Esophagus squamous epithelium (tissue), 5 donors: ENCODE measurements at places on chromosomes 12 and 14.

DNA sequence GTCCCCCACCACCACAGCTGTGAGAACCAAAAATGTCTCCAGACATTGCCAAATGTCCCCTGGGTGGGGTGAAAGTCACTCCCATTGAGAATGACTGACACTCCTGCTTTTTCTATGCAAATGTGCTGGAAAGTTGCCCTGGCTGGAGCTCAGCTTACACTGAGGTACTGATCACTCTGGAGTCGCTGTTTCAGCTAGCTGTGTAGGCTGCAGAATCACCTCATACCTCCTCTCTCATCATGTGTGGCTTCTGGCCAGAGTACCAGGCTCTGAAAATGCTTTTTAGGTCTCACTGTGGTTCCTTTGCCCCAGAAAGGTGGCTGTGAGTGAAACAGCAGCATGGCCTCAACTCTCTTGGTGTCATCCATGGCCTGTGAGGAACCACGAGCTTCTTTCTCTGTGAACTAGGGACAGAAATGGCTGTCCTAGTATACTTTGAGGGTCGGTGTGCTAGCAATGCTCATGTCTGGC is 414.4 kb downstream of the DPF3 start:
- no peak for DNase-seq

DNA sequence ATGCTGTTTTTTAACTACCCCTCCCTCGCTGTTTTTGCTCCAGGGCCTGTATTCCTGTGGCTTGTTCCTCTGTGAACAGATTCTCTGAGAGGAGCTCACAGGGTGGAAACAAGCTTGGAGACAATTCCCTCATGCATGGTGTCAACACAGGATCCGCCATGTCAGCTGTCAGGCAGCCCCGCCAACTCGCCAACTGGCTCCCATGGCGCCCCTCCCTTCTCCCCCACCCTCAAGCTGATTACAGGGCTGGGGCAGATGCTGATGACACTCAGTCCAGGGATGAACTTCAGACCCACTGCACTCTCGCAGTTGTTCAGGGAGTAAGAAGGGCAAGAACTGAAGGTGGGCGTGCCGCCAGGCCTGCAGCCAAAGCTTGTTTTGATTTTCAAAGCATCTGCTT is 229.9 kb downstream of the NTF3 start:
- DNase-seq, result no peak

DNA sequence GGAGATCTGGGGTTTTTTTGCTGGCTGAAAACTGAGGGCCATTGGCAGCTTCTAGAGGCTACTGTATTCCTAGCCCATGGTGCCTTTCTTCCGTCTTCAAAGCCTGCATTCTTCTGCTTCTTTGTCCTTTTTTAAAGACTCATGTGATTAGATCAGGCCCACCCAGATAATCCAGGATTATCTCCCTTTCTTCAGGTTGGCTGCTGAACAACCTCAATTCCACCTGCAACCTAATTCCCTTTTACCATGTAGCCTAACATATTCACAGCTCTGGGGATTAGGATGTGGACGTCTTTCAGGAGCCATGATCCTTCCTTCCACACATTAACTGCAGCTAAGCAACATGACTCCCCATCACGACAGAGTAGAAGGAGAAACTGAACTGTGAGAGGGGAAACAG is 985.5 kb downstream of the DIO2 start:
- no peak for DNase-seq

- no peak for DNase-seq
These were observed 100.2 kb downstream of the NUMB start for GRCh38 chr14:73358187-73358586.

DNA sequence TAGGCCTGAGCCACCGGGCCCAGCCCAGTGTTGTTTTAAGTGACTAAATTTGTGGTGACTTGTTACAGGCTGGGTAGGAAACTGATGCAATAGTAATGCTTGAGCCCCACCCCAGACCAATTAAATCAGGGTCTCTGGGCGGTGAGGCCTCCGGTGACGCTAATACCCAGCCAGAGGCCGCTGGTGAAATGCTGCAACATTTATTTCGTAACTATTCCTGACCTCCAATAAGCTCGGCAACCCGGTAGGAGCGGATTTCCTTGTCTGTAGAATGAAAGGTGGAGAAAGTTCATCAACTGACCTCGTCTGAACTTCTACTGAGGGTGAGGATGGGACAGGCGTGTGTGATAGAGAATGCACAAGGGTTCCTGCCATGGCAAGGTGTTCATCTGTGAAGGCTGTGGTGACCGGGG is 42.3 kb downstream of the FZD10 start:
- no peak for DNase-seq

GRCh38 chr14:104383996-104384775 is 195.4 kb upstream of the C14orf180 start:
- DNase-seq, result no peak

DNA sequence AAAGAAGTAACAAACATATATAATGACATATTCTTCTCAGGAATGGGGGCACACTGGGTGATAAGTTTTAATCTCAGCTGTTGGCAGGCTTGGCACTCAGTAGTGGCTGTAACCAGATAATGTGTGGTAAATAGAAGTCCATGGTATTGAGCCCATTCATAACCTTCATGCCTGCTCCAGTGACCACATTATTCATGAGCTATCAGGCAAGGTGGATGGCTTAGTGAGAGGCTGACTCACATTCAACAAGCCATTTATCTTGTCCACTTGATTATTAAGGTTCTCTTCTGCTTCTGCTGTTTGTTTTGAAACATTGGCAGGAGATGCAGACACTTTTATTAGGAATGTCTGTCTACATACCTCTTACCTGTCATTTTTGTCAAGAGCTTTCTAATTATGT is 950.4 kb upstream of the LRFN5 start:
- DNase-seq, result no peak

- no peak for DNase-seq
These were observed 218.6 kb upstream of the SYT1 start for GRCh38 chr12:78645956-78646355.

DNA sequence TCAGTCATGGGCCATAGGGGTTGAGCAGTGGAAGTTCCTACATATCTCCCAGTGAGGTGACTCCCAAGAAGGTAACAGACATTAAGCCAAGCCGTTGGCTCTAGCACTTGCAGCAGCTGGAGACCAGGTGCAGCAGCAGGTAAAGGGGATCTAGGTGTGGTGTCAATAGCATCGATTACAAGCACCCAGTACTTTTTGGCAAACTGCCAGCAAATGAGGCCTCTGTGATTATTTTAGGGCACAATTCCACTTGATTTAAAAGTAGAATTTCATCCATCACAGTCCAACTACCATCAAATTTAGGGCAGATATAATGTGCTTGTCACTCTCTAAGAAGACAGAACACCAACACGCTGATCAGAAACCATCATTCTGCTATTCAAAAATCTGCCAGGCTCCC is 224.1 kb upstream of the EGLN3 start:
- no peak for DNase-seq

GRCh38 chr12:123351349-123351748 is 13.3 kb downstream of the SBNO1 start:
- DNase-seq, result no peak

GRCh38 chr14:53432378-53432802 is 279.3 kb upstream of the DDHD1 start:
- DNase-seq, result no peak

GRCh38 chr12:116336542-116337065 is 59.1 kb upstream of the MED13L start:
- DNase-seq, result peak; percentile 15

DNA sequence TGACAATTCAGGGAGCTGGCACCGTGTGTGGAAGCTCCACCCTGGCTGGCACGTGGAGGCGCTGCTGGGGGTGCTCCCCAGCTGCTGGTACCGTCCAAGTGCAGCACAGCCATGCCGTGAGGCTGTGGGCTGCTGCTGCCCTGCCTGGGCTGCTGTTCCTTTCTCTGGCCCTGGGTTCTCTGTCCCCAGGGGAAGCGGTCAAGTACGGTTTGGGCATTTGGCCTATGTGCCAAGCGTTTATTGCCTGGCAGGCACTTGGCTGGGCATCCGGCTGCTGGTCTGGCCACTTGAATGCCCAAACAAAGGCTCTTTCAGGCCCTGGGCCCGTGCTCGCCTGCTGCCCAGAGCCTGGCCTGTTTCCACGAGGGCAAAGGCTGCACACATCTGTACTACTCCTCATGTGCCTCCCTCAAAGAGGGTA is 39.6 kb downstream of the RHOF start:
- no peak for DNase-seq

DNA sequence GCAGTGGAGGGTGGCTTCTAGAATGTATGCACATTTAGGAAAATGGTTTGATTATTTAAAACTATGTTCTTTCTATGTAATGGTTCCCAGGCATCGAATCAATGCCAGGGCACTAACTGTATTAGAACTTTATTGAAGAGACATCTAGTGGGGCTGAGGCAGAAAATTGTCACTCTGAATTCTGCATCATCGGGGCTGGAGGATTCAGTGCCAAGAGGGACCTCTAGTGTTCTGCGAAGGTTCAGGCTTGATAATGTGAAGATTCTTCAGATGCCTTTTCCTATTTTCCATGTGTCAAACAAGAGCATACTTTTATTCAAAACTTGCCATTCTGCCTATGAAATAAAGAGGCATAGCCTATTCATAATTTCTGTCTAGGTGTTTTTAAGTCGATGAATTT is 146.3 kb downstream of the CAND1 start:
- DNase-seq, result no peak
